ENCODE measurements at places on chromosomes 16 and 17.
A peak's percentile ranks its signal among the peaks of the same experiment; 100 is the strongest.

- peak; percentile 50 for DNase-seq
Observed at GRCh38 chr17:13337864-13338371, 263.8 kb downstream of the HS3ST3A1 start.

DNA sequence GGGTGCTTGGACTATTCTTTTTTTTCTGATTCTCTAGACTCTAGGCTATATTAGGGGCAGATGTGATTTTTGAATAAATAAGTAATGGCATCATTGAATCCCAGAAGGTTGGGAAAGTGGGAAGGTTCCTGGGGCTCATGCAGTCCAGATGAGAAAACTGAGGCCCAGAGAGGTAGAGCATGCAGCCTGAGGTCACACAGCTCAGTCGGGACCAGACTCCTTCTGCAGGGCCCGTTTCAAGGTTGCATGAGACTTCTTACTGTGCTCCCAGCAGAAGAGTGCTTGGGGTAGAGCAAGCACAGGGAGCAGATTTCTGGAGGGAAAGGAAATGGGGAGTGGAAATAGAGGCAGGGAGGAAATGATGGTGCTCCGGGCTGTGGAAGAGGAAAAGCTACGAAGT is 59.8 kb downstream of the MGAT5B start:
- no peak for DNase-seq

DNA sequence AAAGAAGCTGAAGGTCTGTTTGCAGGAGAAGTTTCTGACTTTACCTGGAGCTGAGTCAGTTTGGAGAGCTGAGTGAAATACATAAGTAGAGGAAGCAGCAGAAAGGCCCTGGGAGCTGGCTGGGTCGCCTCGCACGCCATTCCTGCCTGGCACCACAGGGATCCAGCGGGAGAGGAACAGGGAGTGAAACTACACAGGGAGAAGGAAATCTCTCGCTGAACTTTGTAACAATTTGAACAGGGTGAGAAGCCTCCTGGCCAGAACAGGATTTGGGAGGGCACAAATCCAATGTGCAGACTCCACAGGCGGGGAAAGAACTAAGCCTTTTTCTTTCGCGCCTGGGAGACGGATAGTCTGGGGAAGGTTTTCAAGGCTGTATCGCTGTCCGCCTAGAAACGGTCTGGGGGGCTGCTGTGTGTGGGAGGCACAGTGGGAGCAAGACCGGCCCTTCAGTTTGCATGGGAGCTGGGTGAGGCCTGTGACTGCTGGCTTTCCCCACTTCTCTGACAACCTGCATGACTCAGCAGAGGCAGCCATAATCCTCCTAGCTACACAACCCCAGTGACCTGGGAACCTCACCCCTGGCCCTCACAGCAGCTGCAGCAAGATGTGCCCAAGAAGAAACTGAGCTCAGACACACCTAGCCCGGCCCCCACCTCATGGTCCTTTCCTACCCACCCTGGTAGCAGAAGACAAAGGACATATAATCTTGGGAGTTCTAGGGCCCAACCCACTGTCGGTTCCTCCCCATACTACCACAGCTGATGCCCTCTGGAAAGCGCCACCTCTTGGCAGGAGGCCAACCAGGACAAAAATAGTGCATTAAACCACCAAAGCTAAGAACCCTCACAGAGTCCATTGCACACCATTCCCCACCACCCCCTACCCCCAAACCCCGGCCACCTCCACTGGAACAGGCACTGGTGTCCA is 778.6 kb downstream of the KCNJ2 start:
- DNase-seq = peak; percentile 1

DNA sequence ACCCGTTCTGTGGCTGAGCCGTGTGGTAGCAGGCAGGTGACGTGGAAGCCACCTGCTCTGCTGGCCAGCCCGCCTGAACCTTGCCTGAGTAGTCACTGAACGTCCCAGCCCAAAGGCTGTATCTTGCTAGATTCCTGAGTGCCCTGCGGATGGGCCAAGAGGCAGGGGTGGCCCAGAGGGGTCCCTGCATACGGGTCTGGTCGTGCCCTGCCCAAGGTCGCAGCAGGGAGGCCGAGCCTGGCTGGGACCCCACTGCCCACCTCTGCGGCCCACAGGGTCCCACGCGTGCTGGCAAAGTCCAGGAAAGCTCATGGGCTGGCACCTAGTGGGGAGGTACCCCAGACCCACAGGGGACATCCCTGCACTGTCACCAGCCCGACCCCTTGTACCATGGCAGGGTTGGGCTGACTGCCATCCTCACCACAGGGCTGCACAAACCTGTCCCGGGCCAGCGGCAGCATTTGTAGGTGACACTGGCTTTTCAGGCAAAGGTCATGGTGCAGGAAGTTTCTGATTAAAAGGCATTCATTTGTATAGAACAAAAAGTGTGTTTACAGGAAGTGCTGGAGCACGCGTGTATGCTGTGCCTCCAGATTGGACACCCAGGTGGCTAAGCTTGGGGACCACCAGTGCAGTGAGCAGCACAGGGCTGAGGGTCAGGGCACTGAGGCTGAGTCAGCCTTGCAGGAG is 45.1 kb upstream of the ZC3H18 start:
- no peak for DNase-seq
